ENCODE measurements at places on chromosomes 2 and 18.

GRCh38 chr2:43110442-43110871, 115.9 kb downstream of the ZFP36L2 start:
- DNase-seq: no peak

DNA sequence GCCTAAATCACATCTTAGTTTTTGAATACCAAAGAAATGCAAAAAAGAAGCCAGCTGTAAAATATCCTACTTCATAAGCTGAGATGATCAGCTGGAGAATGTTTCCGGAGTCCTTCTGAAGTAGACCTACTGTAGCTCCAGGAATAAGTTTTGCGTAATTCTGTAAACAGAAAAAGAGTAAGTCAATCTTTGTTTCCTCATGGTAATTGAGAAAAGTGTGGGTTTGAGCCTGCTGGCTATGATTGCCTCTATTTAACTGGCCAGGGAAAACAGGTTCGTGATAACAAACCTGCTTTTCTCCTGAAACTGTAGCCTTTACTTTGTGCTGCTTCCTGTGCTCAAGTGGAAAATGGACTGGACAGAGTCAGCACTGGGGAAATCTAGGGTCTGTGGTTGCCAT, 58.2 kb downstream of the ITGB6 start:
- DNase-seq: no peak

DNA sequence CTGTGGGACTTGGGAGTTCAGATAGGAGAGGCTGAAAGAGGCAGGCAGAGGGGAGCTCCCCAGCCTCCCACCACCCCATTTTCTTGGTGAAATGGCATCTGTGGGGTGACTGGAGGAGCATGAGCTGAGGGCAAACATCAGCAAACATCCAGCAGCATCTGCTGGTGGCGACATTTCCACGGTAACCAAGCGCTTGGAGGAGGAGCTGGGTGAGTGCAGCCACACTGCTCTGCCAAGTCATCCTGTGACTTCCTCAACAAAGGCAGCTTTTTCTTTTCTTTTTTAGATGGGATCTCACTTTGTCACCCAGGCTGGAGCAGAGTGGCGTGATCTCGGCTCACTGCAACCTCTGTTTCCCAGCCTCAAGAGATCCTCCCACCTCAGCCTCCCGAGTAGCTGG, 5.6 kb downstream of the TXNL4A start:
- DNase-seq: peak; percentile 52

DNA sequence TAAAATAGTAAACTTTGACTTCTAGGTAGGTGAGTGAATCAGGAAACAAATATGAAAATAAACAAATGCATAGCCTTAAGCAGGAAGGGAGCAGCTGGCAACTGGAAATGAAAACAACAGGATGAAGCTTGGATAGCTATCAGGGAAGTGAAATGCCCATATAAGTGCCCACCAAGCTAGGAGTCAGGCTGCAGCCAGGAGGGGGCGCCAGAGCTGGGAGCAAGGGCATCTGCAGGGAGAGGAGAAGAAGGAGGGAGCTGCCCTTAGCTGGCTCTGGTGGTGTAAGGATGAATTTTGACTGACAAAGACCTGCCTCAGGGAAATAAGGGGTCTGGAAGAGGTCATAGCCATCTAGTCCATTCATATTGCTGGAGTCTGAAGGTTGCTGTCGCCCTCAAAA, 298.3 kb downstream of the TDRD15 start:
- peak; percentile 14 for DNase-seq

DNA sequence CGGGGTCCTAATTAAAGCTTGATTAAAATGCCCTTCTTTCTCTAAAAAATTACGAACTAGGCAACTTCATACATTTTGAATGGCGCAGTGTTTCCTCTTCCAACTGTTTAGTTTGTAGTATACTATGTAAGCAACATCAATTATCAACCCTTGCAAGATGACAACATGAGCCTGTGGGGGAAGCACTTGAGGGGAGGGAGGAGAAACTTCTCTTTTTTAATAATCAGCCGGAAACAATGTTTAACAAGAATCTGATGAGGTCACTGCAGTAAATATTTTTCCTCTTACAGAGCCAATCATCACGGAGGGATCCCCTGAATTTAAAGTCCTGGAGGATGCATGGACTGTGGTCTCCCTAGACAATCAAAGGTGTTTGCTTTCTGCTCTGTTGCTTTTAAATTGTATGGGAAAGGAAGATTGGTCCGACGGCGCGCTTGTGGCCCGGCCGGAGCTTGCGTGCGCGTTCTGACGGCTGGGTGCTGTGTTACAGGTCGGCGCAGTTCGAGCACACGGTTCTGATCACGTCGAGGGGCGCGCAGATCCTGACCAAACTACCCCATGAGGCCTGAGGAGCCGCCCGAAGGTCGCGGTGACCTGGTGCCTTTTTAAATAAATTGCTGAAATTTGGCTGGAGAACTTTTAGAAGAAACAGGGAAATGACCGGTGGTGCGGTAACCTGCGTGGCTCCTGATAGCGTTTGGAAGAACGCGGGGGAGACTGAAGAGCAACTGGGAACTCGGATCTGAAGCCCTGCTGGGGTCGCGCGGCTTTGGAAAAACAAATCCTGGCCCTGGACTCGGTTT, 5.3 kb upstream of the DLX1 start:
- DNase-seq: no peak

GRCh38 chr2:29193681-29194080, 78.5 kb downstream of the CLIP4 start:
- no peak for DNase-seq

DNA sequence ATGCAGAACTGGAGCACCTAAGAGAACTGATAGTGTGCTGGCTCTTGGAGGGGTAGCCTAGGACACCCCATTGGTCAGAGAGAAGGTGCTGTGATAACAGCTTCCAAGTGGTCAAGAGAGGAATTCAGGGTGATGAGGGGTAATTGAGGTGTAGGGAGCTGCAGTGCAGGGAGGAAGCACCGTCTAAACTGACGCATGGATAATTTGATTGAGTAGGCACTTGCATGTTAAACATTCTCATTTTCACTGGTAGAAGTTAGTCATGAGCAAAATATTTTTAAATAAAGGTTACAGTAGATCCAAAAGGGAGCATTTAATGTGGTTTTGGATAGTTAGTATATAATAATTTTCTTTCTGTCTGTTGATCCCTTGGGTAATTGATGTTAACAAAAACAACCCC, 155.1 kb upstream of the TCF4 start:
- DNase-seq: no peak

- DNase-seq: no peak
Observed at GRCh38 chr18:40555914-40556313, 1399.1 kb upstream of the PIK3C3 start.

GRCh38 chr2:228723599-228723998, 542.1 kb upstream of the SPHKAP start:
- no peak for DNase-seq

DNA sequence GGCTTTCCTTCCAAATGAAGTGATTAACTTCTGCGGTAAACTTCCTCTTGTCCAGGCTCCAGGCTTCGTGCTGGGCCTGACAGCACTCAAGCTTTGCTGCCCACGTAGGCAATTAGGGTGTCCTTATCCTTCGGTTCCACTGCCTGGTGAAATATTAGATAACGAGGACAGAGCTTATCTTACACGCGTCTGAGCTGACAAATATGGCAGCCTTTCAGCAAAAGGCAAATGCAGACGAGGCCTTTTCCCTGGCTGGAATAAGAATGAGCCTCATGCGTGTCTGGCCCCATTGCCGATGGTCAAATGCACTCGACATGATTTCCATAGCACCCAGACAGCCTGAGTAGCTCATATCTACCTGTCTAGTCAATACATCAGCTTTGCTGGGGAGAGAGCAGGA, 141.5 kb downstream of the FAM210A start:
- no peak for DNase-seq

- DNase-seq: no peak
Observed at GRCh38 chr2:234111523-234111922, 61.0 kb downstream of the SPP2 start.

- no peak for DNase-seq
Observed at GRCh38 chr18:31102025-31102684, at the start of gene DSC2. Gene DSC2, minus strand, starts transcription at chr18:31102421. Its CDS starts 450 bp downstream, at chr18:31101971.

- DNase-seq: no peak
Observed at GRCh38 chr2:160694631-160695030, 201.0 kb upstream of the RBMS1 start.

DNA sequence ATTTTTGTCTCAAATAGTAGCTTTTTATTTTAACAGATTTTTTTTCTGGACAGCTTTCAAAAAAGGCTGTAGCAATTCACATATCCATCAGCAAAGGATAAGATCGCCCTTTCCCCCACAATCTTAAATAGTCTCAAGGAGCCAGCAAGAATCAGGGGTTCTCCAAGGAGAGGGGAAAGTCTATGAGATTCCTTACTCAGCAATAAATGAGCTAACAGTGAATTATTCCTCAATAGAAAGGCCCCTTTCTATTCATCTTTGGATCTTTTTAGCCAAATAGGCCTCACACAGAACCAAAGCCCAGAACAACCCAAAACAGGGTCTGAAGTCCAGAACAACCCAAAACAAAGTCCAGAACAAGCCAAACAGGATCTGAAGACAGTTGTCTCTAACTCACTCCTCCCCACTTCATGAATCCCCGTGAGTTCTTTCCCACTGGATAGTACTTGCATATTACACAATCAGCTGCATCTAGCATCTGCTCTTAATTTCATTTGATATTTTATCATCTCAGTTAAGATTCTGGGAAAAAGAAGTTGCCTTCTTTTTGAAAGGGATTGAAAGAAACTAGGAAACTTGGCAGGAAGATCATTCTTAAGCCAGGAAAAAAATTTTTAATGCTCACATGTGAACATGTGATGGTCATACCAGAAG, 3.4 kb upstream of the DHRS9 start:
- no peak for DNase-seq

- no peak for DNase-seq
Observed at GRCh38 chr2:213227458-213227857, 56.8 kb upstream of the SPAG16 start.

DNA sequence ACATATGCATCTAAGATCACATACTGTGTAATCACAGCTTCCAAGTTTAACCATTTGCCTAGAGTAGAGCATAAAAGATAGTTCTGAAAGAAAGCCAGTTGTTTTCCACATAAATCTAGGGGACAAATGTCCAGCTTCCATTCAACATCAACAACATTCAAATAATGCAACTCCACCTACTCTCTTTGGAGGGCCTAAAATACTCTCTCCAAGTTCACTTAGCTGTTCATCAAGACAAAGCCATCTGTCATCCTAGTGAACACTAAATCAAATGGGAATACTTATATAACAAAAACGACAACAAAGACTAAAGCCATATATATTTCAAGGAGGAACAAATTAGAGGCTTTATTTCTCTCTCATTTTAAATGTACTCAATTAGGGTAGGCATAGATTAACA, 221.5 kb upstream of the CDH2 start:
- DNase-seq: no peak

DNA sequence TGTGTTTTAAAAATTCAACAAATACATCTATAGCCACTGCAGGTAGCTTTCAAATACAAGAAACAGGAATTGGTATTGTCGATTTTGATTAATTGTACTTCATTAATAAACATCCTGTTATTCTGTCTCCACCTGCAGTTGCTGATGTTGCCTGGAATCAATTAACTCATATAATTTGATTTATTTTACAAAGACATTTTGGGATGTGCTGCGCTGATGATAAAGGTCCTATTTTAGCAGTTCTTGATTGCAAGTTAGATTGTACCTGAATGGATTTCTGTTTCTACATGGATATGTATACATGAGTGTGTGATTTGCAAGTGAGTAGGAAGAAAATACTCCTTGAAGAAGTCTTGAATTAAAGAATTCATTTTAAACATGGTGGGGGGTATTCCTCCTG, 605.3 kb downstream of the ARHGAP15 start:
- DNase-seq: no peak

DNA sequence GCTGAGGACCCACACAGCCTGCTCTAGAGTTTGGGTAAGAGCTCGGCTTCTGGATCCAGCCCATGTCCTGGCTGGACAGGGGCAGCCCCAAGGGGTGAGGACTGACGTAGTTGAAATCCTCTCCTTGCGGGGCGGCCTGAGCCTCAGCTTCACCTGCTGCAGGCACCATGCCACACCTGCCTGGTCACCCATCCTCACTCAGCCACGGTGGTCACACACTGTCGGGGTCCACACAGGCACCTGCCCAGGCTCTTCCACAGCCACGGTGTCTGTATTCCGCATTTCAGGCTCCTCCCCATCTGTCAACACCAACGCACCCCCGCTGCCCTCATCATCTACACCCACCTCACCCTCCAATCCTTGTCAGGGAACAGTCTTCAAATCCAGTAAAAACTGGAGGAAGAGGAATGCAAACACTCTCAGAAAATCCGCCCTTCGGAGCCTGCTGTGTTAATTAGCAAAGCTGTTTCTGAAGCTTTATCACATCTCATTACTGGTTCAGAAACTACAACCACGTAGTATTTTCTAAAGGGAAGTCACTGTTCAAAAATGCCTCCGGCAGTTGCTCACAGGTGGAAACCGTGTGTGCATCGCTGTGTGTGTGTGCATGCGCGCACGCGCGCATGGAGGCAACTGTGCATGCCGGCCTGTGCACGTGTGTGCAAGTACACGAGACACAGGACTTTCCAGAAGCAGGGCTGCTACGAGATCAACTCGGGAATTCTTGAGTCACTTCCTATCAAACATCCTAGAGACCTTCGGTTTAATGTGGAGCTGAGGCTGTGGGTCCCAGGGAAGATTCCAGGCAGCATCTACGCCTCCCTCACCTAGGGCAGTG, 38.2 kb downstream of the SLC66A2 start:
- no peak for DNase-seq

- no peak for DNase-seq
Observed at GRCh38 chr2:174752403-174753037, 11.8 kb downstream of the CHRNA1 start.

DNA sequence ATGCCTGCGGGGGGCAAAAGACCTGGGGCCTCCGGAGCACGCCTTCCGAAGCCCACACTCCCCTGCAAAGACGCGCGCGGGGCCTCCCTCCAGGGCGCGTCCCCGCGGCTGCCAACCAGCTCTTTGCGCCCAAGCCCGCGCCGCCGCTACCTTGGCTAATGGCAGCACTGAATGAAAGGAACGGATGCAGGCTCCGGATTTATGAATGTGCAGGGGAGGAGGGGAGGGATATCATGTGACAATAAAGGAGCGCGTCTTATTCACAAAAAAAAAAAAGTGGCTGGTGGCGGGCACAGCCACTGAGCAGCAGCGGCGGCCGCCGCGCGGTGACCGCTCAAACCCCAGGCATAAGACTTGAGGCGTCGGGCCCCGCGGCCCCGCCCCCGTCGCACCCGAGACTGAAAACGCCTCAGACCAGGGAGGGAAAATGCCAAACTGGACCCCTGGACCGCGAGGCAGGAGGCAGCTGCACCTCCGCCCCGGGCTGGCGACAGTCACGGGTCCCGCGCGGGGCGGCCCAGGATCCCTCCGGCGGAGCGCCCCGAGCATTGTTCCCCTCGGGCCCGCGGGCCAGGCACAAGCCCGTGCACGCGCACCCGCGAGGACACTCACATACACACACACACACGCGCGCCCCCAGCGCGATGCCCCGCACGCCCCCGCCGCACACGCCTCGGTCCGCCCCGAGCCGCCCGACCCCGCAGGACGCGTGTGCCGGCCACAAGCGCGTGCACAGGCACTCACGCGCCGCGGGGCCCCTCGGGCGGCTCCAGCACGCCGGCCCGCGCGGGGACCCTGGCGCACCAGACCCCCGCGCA, 1.6 kb downstream of the SPRED2 start:
- peak; percentile 63 for DNase-seq

All from GDM1 (cell line).